ENCODE measurements at places on chromosomes 12 and 14.

- DNase-seq: no peak
Observed at GRCh38 chr12:50517421-50518048, 12.8 kb downstream of the DIP2B start.

DNA sequence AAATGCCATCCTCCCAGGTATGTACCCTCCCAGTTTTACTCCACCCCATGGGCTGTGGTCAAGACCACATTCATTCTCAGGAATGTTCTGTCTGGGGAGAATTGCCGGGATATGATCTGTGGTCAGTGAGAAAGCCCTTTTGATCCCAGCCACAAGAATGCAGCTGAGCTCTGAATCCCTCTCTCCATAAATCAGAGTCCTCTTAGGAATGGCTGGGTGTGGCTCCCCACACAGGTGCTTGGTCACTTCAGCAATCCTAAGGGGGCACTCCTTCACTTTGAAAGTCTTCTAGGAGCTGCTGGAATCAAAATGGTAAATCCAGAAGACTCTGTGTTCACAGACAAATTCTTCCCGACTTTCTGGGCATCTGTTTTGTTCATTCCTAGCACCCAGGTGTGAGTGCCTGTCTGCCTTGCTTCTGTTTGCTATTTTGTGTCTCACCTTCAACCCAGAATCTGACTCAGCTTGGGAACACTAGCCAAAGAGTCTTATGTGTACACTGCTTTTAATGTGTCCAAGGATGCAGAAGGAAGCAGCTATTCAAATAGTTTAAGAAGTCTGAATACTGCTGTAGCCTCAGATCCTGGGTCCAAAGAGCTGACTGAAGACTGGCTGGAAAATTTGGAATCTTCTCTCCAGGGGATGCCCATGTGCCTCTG lies 144.6 kb upstream of the CDKN3 start:
- DNase-seq: no peak

GRCh38 chr12:109797905-109798669 lies 35.1 kb downstream of the TRPV4 start:
- DNase-seq: no peak

DNA sequence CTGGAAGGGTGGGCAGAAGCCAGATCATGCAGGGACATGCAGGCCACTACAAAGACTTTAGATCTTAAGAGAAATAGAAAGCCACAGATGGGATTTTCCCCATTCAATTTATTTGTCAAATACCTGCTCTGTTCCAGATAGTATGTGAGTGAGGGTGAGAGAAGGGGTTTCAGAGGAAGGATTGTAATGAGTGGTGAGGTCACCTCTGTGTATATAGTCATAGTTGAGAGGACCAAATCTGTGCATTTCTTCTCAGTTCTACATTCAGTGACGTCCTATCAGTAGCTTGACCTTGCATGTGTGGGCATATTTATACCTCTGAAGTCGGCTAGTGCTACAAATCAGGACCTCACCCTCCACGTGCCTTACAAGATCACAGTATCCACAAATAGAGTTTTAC lies 31.2 kb upstream of the RBM19 start:
- no peak for DNase-seq

GRCh38 chr12:125467363-125467762 lies 402.1 kb downstream of the AACS start:
- no peak for DNase-seq
